ENCODE measurements at places on chromosomes 3 and 15.
A peak's percentile ranks its signal among the peaks of the same experiment; 100 is the strongest.

GRCh38 chr3:157427901-157428300 lies 8.7 kb upstream of the PTX3 start:
- DNase-seq = no peak

DNA sequence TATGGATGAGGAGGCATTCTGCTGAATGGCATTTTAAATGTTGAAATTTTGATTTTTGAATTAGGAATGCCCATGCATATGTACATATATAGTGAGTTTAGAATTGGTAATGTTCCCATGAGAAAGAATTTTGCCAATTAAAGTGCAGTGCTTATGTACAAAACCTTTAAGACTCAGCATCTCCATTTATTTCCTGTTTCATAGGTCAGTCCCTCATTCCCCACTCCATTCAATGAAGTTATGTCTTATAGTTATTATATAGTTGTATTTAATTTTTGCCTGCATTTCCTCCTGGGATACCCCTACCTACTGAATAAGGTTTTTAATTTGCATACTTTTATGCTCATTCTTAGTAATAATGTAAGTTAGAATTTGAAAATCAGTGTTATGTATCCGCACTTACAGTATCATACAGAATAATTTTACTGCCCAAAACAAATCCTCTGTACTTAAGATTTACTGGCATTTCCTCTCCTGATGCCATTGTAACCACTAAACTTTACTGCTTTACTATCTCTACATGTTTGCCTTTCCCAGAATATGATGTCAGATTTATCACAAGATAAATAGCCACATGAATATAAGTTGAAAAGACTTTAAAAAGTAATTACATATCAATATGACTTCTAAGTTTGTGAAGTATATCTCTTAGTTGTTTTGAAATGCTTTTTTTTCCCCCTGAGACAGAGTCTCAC lies 389.1 kb upstream of the NDN start:
- no peak for DNase-seq

GRCh38 chr15:73950831-73951561 lies 24.7 kb downstream of the LOXL1 start:
- peak; percentile 86 for DNase-seq

DNA sequence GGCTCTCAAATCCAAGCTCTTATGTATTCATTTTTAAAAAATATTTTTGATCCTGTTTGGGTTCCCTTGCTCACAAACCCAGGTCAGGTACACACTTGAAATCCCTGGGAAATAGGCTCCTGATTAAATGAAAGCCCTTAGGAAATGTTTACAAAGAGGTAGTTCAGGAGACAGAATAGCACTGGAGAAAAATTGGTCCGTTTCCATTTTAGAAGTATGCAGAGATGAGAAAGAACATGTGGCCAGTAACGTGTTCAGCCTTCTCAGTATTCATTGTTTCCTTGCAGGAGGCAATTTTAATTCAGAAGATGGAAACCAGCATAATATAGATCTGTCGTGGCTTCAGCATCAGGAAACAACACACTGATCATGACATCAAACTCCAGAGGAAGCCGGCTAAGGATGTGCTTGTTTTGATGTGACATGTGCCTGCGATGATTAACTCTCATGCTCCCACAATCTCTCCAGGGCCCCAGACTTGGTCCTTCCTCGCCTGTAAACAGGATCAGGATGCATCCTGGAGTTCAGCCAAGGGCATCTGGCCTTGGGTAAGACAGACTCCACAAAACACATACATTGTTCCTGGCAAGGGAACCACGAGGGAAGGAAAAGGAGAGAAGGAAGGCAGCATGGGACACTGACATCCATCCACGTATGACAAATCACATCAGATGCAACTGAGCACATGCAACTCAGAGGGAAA lies 350.5 kb upstream of the THBS1 start:
- DNase-seq = no peak

DNA sequence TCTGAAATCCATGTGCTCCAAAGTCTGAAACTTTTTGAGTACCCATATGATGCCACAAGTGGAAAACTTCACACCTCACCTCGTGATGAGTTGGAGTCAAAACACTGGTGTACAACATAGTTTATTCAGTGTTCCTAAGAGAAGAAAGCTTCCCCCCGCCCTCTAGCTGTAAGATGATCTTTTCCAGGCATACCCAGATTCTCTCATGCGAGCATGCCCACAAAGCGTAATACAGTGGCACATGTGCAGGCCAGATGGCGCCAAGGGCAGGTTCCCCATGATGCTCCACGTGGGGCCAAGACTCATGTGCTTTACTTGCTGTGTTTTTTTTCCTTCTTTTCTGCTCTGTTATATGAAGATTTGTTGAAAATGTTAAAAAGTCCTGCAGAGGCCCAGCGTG lies 104.9 kb upstream of the LRRFIP2 start:
- DNase-seq = no peak

GRCh38 chr3:45776301-45776595 lies 20.1 kb downstream of the SLC6A20 start:
- no peak for DNase-seq

DNA sequence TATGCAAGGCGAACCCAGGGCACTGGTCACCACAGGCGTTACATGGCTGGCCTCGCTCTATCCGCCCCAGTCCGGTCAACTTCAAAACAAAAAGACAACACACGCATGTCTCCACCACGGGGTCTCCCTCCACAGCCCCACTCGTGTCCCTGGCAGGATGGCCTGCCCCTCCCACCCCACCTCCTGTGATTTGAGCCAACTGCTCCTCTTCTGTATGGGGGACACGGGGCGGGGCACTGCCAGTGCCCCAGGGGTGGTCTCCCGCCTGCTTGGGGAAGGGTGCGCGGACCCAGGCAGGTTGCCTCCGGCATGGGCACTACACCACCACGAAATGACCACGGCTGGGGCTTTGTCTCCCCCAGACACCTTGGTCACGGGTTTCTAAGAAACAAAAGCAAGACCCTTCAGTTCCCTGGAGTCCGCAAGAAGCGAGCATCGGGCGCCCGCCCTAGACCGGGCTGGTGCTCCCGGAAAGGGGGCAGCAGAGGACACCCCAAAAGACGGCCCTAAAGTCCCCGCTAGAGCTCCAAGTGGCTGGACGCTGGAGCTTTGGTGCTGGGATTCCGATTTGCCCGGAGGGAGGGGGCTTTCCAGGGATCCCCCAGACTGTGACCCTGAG lies 219.3 kb upstream of the PRICKLE2 start:
- DNase-seq = no peak

DNA sequence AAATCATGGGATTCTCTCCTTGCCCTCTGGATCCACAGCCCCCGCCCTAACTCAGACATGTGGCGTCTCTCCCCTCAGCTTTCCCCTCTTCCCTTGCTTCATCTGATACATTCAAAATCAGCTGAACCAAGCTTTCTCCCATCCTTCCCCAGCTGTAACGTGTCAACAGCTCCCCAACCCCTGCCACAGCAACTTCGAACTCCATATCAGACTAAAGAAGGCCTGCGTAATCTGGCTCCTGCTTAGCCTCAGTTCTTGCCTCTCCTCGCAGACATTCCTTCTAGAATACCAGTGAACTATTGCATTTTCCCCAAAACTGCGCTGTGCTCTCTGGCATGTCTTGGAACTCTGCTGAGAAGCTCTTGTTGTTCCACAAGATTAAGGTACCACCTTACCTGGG lies 18.3 kb downstream of the B4GALT4 start:
- DNase-seq = no peak

DNA sequence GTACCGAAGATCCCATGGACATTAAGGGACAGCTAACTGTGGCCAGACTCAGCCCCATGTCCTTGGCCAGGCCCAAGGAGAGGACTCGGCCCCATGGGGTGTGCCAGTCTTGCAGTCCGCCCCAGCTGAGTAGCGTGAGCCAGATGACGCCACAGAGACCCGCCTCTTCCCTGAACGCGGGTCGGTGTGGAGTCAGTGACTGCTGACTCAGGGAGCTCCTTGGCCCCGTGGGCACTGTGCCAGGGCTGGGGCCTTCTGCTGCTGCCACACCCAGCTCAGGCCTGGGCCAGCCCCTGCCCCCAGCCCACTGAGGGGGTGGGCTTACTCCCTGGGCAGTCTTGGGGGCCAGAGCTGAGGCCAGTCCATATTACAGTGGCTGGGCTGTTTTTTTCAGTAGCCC lies 52.8 kb downstream of the PLXNA1 start:
- no peak for DNase-seq

- no peak for DNase-seq
Observed at GRCh38 chr3:31704156-31704555, 171.4 kb downstream of the STT3B start.
